ENCODE measurements at places on chromosomes 1 and 21. TPM values are rescaled to one million over a fixed set of nuclear protein-coding genes. Genes with fewer than 3 reads are reported as not detected.

Gene CSRP1
- total RNA-seq, result 6.2 TPM

Gene CD52
- 2.8 TPM for total RNA-seq

- no peak for DNase-seq
Measured at GRCh38 chr1:119294722-119295121, 73.9 kb upstream of the HAO2 start.

- no peak for DNase-seq
Measured at GRCh38 chr1:11388617-11389016, 90.3 kb upstream of the DISP3 start.

- no peak for DNase-seq
Measured at GRCh38 chr1:53959664-53960250, 13.6 kb downstream of the LRRC42 start.

GRCh38 chr1:150281221-150281757, 1.1 kb upstream of the CIART start:
- peak; percentile 76 for DNase-seq

Gene MRPL20
- total RNA-seq, result 98.6 TPM

- DNase-seq, result no peak
Measured at GRCh38 chr1:202362212-202362611, 13.7 kb downstream of the PPP1R12B start.

DNA sequence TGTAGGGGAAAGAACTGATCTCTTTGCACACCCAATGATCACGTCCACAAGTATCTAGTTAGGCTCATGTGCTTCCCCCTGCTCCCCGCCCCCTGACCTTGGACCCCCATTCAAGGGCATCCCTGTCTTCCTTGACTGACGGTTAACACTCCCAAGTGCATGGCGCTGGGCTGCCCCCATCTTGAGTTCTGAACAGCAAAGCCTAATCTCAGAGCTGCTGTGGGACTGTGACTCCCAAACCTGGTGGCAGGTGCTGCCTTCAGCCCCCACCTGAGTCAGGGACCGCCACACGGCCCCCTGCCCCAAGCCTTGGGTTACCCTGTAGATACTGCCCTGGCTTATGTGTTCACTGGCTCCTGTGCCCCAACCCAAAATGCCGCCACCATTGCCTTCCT, 925 bp downstream of the TNNI1 start:
- no peak for DNase-seq

Gene TIAM1
- 23.3 TPM for total RNA-seq

Gene APCS
- total RNA-seq, result not detected

GRCh38 chr1:9150582-9151327, 21.9 kb upstream of the GPR157 start:
- DNase-seq, result no peak

GRCh38 chr21:29647353-29647781, 292.4 kb downstream of the GRIK1 start:
- DNase-seq, result no peak

- DNase-seq, result no peak
Measured at GRCh38 chr21:21463456-21463855, 465.2 kb downstream of the NCAM2 start.
